Endodermal cell (in vitro differentiated cells): ENCODE measurements at places on chromosomes 1 and 21. TPM values are rescaled to one million over a fixed set of nuclear protein-coding genes. Genes with fewer than 3 reads are reported as not detected.

DNA sequence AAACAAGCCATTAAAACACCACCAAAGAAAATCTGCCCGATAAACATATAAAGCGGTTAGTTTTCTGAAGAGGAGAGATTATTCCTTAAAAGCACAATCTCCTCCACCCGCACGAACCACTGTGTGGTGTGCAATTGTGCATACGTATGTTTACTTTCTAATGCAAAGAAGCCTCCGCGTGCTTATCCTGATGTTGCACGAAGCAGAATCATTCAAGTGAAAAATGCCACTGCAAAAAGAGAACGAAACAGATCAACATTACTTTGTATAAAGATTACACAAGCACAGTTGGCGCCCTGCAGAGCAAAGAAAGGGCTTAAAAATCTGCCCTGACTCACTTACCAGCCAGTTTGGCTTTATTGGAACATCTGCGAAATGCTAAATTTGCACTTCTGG lies 166.8 kb downstream of the ZNF281 start:
- no peak for DNase-seq

DNA sequence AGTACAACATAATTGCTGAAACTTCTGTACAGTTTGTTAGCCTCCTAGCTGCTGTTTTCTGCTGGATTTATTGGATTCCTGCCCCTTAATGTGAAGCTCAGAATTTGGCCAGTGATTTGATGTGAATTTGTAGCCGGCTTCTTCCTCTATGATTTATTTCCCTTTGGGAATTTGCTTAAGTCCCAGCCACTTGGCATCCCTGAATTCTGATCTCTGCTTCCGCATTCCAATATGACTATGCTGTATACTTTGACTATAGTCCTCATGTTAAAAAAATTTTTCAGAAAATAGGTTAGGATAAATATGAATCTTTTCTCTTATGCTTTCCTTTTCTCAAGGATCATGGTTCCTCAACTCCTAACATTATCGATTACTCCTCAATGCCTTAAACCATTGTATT lies 12.4 kb upstream of the LRIF1 start:
- DNase-seq: no peak

GRCh38 chr1:218496561-218496960 lies 151.4 kb downstream of the TGFB2 start:
- no peak for DNase-seq

- DNase-seq: no peak
Observed at GRCh38 chr1:94334764-94335163, 83.4 kb upstream of the ABCD3 start.

DNA sequence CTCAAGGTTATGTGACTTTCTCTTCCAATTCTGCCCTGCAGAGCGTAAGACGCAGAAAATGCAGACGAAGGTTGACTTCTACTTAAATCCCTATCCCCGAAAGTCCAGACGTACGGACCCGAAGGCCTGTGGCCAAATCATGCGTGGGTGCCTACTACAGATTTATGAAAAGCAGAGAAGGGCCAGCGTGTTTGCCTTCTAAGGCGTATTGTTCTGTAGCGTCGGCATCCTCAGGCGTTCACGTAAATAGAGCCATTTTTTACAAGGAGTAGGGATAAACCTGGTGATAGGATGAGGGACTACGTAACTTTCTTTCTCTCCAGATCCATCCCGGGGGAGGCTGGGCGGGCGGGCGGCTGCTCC lies 222 bp upstream of the GIPC2 start:
- no peak for DNase-seq

DNA sequence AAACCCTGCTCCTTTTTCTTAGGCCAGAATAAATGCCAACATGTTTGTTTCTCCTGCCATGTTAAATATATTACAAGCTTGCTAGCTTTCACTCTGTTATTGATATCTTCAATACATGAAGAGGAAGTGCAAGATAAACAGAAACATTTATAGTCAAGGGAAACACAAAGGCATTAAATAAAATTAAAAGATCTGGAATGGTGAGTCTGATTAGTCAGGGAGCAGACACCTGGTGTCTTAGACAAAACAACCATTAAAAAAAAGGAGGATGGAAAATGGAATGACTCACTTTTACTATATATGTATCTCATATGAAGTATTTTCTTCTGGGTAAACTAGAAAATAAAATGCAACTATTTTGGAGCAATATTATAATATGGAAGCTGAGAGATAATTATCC lies 123.3 kb downstream of the SMYD3 start:
- no peak for DNase-seq

GRCh38 chr1:78843111-78843510 lies 163.4 kb downstream of the ADGRL4 start:
- no peak for DNase-seq

DNA sequence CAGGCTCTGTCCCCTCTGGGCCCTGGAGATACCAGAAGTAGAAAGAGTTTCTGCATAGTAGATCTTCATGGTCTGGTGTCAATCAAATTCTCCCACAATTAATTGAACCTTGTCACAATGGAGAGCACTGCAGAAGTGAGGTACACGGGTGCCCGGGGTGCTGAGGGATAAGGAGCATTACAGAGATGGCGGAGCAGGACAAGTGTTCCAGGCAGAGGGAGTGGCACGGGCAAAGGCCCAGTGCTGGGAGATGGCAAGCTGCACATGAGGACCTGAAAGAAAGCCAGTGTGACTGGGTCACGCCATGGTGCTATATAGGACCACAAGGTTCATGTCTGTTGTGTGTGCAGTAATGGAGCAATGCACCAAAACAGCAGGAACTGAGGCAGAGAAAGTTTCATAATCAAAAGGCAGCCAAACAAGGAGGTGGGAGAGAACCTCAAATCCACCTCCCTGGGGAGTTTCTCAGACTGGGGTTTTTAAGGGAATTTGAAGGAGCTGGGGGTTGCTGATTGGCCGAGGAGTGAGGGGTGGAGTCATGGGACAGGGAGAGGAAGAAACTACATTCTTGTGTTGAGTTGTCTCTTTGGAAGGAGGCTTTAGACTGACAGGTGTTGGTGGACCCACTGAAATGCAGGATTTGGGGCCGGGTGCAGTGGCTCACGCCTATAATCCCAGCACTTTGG lies 27.7 kb downstream of the ACOT11 start:
- DNase-seq: no peak

DNA sequence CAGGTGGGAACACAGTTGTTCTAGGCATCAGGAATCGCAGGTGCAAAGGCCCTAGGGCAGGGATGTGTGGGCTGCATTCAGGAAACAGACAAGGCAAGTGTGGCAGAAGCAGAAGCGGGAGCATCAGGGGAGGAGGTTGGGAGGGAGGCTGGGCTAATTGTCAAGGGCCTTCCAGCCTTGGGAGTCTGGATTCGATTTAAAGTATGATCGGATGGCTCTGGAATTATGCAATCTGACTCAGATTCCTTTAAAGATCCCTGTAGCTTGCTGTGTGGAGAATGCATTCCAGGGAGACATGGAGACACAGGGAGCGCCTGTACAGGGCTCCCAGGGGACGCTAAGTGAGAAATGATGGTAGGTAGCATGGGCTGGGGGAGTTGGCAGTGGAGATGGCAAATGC lies 86.5 kb downstream of the LACTBL1 start:
- DNase-seq: no peak

DNA sequence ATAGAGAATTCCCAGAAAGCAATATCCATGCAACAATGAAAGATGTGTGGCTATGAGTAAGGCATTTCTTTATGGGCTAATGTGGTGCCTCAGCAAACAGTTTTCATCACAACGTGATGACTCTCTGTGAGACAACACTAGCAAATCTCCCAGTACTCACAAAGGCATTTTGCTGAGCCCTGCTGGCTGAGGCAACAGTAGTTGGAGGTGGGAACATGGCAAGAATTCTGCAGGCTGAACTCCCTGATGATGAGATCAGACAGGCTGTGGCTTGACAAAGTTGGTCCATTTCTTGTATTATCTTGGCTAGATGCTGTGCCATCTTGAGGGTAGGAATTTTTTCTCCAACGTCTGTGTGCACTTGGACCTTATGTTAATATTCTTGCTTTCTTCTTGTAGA lies 24.6 kb downstream of the PROX1 start:
- no peak for DNase-seq

The CNR2 gene
- not detected in 3 replicates for total RNA-seq

The ATP5PO gene
- total RNA-seq: 237 to 252 TPM (median 247 TPM) in 3 replicates

The CFH gene
- 0.08 TPM in 1 of 3 replicates, not detected in the others for total RNA-seq

The VCAM1 gene
- 1.2 to 1.8 TPM (median 1.4 TPM) in 3 replicates for total RNA-seq

The ECE1 gene
- total RNA-seq: 51.5 and 57.9 TPM in 2 replicates

The BRINP3 gene
- not detected in 2 replicates for total RNA-seq

The MRPL20 gene
- 109 and 120 TPM in 2 replicates for total RNA-seq

The FCGR2B gene
- total RNA-seq: not detected in 2 replicates

The C8A gene
- total RNA-seq: not detected in 3 replicates

The CASQ2 gene
- 0.15 TPM in 1 of 3 replicates, not detected in the others for total RNA-seq
